Activated naive CD8-positive, alpha-beta T cell treated with anti-CD3 and anti-CD28 coated beads, Interleukin-2, amount 10 ng/mL, durations not matched to agents 7 days and 5 days (primary cell): ENCODE measurements at places on chromosomes 2 and 18.

- DNase-seq = no peak
These were observed 181.4 kb downstream of the MYO5B start for GRCh38 chr18:50013363-50014138.

DNA sequence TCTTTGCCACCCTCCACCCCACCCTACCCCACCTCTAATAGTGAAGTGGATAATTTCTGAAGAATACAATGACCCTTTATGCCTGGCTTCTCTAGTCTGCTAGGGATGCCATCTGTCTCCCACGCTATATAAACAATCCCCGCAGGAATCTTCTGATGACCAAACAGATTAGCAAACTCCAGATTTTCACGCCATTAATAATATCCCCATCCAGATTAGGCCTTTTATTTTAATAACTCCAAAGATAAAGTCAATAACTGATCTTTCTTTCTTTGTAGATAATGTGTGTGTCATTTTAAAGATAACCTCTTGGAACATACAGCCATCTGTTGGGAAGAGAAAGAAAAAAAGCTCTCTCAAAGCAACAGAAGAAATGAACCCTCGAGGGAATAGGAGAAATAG is 47.9 kb upstream of the CCDC150 start:
- DNase-seq = no peak

GRCh38 chr2:79849949-79850348 is 337.1 kb downstream of the CTNNA2 start:
- DNase-seq = no peak

DNA sequence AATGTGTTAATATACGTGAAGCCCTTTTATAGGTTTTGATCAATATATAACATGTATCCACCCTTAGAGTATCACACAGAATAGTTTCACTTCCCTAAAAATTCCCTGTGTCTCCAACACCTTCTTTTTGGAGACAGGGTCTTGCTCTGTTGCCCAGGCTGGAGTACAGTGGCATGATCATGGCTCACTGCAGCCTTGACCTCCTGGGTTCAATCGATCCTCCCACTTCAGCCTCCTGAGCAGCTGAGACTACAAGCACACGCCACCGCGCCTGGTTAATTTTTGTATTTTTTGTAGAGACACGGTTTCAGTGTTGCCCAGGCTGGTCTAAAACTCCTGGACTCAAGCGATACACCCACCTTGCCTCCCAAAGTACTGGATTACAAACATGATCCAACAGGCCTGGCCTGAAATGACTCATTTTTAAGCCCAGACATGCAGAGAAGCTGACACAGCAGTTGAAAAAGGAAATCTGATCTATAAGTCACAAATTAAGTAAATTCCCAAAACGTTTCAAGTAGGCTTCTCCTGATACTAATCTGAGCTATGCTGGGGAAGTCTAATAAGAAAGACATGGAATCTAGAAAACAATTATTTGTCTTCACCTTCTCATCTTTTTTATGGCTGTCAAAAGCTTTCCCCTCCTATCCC is 2.9 kb downstream of the DUSP11 start:
- no peak for DNase-seq

DNA sequence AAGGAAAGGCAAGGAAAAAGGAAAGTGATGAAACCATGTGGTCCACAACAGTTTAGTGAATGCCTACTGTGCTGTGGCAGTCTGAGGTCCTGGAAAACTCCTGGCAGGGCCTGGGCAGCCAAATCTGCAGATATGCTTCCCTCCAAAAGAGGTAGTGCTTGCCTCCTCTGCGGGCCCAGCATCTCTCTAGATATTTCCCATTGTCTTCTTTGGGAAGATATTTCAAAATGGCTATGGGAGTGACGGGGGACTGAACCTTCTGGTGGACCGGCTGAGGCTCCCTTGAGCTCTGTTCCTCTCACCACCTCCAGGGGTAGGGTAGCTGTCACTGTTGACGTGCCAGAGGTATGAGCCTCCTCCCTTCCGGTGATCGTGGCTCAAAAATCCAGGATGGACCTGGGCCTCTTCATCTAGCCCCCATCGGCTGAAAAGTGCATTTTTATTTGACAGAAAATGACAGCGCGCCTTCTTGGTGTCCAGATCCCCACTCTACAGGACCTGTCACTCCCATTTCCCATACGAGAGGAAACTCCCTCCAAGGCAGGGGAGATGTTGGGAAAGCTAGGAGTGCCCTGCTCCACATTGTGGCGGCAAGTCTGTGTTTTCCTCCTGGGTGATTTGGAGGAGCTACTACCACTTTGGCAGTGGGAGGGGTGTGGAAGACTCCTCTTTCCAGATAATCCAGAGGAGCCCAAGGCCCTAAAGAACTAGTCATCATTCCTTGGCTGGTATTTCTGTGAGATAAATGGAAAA is 9.4 kb upstream of the PAX3 start:
- DNase-seq = no peak

GRCh38 chr2:120542911-120543527 is 192.6 kb upstream of the GLI2 start:
- DNase-seq = no peak

DNA sequence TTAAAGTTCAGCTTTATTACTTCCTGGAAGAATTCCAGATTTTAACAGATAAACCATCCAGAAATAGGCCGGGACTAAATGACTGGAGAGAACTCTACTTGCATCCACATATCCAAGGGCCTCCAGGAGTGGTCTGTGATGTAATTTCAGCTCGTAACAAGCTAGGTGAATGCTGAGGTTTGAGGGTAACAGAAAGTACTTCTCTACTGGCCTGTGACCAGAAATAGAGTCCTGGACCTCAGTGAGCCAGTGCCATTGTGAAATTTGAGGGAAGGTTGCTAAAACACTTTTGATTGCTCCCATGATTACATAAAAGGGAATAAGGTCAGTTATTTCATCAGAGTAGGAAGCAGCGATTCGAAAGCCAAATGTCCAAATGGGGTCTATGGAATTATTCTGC is 158.1 kb downstream of the DOCK10 start:
- DNase-seq = no peak
